ENCODE measurements at places on chromosomes 4 and X.
A peak's percentile ranks its signal among the peaks of the same experiment; 100 is the strongest.

- no peak for DNase-seq
Observed at GRCh38 chrX:9614016-9614415, 149.2 kb downstream of the TBL1X start.

GRCh38 chr4:53463340-53463739 lies 85.9 kb downstream of the FIP1L1 start:
- DNase-seq, result no peak

GRCh38 chr4:58723954-58724353 lies 1613.8 kb upstream of the IGFBP7 start:
- no peak for DNase-seq

- DNase-seq, result peak; percentile 11
Observed at GRCh38 chr4:113675731-113676697, 85.5 kb downstream of the CAMK2D start.

DNA sequence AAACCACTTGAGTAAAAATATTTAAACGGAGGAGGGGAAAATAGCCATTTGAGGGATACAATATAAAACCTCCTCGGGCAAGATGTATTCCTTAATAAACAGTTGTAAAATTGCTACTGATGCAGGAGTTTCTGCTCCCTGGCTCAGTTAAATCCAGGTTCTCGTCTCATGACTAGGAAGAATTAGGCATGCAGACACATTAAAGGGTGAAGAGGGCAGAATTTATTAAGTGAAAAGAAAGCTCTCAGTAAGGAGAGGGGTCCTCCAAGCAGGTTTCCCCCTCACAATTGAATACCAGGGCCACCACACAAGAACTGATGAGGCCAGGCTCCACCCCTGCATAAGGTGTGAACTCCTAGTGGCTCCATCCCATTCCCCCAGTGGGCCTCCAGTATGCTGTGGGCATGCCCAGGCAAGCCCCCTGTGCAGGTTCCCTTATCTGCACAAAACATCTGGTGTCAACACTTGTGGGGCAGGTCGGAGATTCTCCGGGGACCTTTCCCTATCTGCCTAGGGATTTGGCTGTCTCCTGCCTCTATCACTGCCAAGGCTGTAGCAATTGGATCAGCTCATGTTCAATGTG lies 80.4 kb downstream of the HS6ST2 start:
- no peak for DNase-seq

GRCh38 chr4:42144028-42144427 lies 8.4 kb downstream of the BEND4 start:
- no peak for DNase-seq

GRCh38 chrX:136626891-136627290 lies 21.1 kb upstream of the CD40LG start:
- no peak for DNase-seq

All from BE2C (cell line).